ENCODE measurements at places on chromosomes 5 and 9.

DNA sequence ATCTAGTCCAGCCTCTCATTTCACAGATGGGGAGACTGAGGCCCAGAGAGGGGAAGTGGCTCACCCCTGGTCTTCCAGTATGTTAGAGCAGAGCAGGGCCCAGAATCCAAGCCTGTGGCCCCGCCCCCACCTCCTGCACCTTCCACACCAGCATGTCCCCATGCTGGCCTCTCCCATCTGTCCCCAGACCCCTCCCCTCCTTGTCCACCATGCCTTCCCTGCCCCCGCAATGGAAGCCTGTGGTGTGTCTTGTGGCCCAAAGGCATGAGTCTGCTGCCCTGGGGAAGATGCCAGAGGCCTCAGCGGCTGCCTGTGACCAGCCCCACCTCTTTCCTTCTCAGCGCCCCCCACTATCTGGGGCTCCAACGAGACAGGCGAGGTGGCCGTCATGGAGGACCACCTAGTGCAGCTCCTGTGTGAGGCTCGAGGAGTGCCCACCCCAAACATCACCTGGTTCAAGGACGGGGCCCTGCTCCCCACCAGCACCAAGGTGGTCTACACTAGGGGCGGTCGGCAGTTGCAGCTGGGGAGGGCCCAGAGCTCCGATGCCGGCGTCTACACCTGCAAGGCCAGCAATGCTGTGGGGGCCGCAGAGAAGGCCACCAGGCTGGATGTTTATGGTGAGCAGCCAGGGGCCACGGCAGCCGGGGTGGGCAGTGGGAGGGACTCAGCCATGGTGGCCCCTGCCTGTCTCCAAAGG is 87.2 kb downstream of the HMCN2 start:
- DNase-seq, result no peak

- no peak for DNase-seq
These were observed 56.9 kb downstream of the ABLIM3 start for GRCh38 chr5:149198148-149198547.

GRCh38 chr5:1467341-1468246 is 22.4 kb upstream of the SLC6A3 start:
- no peak for DNase-seq

DNA sequence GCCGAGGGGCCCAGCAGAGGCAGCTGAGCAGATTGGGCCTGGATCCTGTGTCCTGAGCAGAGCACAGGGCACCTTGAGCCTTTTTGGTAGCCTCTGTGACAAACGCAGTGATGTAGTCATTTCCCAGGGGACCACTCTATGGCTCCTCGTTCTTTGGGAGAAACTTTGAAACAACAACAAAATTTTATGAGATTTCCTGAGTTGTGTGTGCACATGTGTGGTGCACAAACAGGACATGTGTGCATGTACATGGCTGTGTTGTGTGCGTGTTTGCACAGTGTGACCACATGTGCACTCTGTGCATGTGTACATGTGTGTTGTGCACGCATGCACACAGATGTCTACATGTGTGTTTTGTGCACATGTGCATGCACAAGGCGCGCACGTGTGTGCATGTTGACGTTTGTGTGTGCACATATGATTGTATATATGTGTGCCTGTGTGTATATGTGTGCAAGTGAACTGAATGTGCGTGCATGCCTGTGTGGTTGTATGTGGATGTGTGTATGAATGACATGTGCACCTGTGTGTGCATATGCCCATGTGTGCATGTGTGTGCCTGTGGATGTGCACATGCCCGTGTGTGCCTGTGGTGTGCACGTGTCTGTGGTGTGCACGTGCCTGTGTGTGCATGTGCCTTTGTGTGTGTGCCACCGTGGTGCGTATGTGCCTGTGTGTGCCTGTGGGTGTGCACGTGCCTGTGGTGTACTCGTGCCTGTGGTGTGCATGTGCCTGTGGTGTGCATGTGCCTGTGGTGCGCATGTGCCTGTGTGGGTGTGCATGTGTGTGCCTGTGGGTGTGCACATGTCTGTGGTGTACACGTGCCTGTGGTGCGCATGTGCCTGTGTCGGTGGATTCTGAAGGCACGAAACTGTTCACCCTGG is 221.6 kb downstream of the CACNA1B start:
- DNase-seq, result no peak

- DNase-seq, result no peak
These were observed 72.2 kb downstream of the ANKRD55 start for GRCh38 chr5:56160723-56161438.

DNA sequence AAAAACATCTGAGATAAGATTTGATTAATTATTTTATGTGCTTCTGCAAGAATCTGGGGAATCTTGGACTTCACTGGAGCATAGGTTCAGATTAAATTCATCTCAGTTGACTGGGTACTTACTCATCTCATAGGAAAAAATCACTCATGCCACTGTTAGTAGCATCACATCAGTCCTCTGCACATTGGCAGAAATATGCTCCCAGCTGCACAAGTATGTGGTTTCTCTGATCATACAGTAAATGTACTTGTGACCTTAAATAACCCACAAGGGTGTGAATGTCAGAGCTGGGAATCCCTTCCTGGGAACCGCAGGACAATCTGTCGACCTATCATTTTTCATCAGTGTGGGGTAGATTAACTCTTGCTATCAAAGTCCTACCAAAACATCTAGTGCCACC is 203.7 kb upstream of the SLC24A2 start:
- DNase-seq, result no peak

GRCh38 chr9:115591584-115591984 is 473.6 kb upstream of the TNC start:
- no peak for DNase-seq

DNA sequence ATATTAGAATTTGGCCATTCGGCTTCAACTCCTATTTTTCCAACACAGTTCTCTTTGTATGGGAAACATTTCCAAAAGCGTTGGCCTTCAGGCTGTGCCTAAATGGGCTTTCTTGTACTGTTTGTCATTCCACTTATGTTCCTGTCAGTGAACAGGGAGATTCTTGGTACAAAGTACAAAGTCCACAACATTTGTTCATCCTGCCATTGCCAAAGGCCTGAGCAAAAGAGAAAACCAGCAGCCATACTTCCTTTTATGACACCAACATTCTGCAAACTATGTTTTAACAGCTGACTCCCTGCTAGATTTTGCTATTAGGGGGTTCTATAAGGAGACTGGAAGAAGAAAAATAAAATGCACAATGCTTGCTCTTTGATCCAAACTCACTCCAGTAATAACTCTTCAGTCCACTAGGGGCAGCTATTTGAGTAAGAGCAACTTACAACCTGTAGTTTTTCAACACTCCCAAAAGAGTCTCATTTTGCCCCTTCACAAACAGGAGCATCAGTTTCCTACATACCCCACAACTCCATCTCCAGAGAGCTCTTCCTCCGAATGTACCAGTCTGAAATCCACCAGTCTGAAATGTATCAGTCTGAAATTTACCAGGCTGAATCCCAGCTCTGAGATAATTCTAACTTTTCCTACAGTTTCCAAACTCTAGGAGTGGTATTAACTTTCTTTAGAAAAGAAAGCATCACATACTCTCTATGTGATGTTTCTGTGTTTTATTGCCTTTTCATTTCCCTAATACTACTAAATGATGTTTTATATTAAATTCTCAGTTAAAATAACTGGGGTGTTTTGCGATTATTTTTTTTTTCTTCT is 693.8 kb downstream of the DNAH5 start:
- DNase-seq, result no peak

DNA sequence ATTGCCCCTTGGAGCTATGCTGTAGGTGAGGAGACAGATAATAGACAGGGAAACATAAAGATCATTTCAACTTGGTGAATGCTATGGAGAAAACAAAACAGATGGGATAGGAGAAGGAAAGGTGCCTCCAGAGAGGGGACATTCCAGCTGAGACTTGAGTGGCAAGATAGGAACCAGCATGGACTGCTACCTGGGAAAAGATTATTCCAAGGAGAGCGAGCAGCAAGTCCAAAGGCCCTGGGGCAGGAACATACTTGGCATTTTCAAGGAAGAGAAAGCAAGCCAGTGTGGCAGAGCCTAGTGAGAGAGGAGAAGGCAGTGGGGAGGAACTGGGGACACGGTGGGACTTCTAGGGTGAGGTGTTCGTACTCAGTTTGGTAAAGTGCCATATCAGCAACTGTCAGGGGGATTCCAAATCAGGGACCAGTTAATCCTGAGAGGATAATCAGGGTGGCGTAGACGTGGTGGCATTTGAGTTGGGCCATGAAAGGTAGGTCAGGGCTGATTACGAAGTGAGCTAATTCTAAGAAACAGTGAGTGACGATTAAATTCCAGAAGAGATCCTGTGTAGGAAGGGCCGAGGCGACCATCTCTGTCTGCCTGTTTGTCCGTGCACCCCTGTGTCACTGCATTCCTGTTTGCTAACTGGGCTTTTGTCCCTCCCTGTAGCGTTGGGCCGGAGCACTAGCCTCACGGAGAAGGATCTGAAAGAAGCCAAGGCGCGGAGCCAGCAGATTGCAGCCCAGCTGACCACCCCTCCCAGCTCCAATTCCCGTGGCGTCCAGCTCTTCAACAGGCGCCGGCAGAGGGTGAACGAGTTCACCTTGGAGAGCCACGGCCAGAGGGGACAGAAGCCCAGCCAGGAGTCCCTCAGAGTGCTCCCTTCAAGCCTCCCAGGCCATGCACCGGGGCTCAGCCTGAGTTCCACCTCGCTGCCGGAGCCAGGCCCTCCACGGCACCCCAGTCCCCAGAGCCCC is 7.1 kb downstream of the SYNPO start:
- DNase-seq, result no peak

- no peak for DNase-seq
These were observed 23.4 kb upstream of the ARAP3 start for GRCh38 chr5:141705469-141705868.

GRCh38 chr5:17154211-17154996 is 63.0 kb upstream of the BASP1 start:
- no peak for DNase-seq

GRCh38 chr5:147216552-147217154 is 18.2 kb upstream of the STK32A start:
- DNase-seq, result no peak

- DNase-seq, result no peak
These were observed 157.4 kb downstream of the NR3C1 start for GRCh38 chr5:143245929-143246561.

DNA sequence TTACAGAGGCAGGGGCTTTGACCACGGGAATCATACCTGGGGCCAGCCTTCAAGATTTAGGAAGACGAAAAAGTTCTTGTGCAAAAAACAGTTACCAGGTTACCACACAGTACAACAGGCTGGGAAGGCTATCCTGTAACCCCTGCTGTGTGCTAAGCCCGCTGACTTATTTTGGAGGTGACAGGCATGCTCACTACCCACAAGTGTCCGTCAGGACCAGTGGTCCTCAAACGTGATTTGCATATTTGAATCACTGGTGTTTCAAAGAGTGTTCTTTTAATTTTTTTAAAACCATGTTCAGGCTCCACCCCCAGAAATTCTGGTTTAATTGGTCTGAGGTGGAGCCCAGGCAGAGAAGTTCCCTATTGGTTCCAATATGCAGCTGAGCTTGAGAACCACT is 146.6 kb downstream of the TTLL11 start:
- DNase-seq, result no peak

DNA sequence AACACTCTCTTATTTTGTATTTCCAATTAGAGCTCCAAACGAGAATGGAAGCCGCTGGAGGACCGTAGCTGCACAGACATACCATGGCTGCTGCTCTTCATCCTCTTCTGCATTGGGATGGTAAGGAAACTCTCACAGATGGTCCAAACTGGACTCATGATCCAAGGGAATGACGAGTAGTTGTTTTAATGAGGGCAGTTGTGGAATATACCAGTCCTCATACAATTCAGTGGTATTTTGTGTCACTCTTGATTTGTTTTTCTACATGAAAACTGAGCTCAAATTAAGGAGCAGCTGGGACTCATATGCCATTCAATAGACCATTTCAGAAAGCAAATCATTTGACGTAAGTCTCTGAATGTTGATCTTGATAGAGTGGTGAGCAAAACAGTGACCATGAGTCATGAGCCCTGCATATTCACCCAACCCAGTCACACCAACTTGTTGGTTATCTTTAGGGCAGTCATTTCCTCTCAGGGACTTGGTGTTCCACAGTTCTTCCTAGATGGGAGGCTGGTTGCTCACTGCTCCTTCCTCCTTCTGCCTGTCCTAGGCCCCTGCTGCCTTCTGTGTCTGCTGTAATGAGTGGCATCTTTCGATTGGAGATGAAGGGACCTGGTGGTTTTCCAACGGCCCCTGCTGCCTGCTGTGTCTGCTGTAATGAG is 54.9 kb downstream of the SLC44A1 start:
- DNase-seq, result no peak

GRCh38 chr5:107203243-107203642 is 467.5 kb downstream of the EFNA5 start:
- DNase-seq, result no peak

DNA sequence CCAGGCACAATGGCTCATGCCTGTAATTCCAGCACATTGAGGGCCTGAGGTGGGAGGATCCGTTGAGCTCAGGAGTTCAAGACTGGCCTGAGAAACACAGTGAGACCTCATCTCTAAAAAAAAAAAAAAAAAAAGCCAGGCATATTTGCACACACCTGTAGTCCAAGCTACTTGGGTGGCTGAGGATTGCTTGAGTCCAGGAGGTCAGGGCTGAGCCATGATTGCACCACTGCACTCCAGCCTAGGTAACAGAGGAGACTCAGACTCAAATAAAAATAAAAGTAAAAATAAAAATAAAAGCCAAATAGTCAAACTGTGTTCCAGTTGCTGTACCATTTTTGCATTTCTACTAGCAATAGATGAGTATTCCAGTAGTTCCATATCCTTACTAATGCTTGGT is 616.0 kb downstream of the KIF4B start:
- DNase-seq, result no peak

DNA sequence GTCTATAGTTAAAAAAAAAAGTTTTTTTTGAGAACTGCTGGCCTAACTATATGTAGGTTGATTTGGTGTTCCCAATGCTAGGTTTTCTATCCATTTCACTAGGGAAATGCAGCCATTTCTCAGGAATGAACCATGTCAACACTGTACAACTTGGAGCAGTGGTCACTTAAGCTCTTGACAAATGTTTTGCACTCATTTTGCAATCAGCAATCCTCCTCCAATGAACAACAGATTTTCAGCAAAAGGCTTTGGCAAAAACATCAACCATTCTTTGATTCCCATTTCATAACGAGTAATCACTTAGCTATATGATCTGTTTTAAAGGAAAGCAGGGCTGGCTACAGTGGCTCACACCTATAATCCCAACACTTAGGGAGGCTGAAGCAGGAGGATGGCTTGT is 17.9 kb downstream of the STRBP start:
- no peak for DNase-seq

DNA sequence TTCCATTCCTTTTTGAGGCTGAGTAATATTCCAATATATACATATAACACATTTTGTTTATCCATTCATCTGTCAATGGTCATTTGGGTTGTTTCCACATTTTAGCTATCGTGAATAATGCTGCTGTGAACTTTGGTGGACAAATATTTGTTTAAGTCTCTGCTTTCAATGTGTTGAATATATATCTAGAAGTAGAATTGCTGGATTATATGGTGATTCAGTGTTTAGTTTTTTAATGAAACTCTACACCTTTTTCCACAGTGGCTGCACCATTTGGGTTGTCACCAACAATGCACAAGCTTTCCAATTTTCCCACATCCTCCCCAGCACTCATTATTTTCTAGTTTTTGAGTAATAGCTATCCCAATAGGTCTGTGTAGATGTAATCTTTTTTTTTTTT is 69.5 kb downstream of the ACTBL2 start:
- DNase-seq, result no peak

- DNase-seq, result no peak
These were observed 36.1 kb upstream of the SSBP2 start for GRCh38 chr5:81786991-81787390.

Measured in stimulated activated CD4-positive, alpha-beta T cell treated with anti-CD3 and anti-CD28 coated beads, Interleukin-4, amount 100 ng/mL, for 4 hours (primary cell).